ENCODE measurements at places on chromosomes 2 and 18. TPM values are rescaled to one million over a fixed set of nuclear protein-coding genes. Genes with fewer than 3 reads are reported as not detected.
A peak's percentile ranks its signal among the peaks of the same experiment; 100 is the strongest.

FER1L5 gene
- 0.51 TPM for total RNA-seq

FZD7 gene
- 39.1 TPM for total RNA-seq

DNA sequence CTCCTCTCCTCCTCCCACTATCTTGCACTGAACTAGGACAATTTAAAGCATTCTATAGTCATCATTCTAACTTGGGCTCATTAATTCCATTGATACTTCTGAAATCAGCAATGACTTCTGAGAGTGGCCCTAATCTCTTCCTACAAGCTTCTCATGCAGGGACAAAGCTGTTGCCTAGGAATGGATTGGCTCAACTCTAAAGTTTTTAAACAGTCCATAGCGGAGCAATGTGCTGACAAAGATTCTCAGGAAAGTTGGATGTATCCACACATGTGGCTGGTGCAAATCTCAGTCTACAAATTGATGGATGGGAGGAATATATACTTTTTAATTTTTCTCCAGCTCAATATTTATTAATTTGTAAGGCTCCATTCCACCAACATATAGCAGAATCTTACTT, 388.9 kb downstream of the SETBP1 start:
- DNase-seq: no peak

DNA sequence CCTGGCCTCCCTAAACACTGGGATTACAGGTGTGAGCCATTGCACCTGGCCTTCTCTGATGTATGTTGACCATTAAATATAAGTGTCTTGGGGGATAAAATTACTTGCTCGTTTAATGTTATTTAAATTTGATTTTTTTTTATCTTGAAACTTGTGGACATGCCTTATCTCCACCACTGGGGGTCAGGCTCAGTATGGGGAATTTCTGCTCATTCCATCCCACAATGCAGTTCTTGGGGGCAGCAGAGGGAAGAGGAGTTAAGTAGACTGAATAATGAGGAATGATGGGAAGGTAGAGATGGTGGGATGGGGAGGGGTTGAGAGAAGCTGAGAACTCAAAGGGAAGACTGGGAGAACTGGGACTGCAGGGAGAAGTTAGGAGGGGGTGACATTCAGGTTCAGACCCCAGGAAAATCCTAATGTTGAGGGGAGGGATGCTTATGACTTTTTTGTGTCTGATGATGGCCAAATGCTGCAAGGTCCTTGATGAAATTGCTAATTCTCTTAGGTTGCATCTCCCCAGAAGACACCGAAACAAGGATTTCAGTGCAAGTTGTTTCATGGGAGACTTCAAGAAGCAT, 174.2 kb downstream of the MIB1 start:
- DNase-seq: peak; percentile 72

- DNase-seq: no peak
Observed at GRCh38 chr2:223052548-223053483, 826 bp downstream of the KCNE4 start.

All from fibroblast of lung (primary cell).